ENCODE measurements at places on chromosomes 7 and 10.

DNA sequence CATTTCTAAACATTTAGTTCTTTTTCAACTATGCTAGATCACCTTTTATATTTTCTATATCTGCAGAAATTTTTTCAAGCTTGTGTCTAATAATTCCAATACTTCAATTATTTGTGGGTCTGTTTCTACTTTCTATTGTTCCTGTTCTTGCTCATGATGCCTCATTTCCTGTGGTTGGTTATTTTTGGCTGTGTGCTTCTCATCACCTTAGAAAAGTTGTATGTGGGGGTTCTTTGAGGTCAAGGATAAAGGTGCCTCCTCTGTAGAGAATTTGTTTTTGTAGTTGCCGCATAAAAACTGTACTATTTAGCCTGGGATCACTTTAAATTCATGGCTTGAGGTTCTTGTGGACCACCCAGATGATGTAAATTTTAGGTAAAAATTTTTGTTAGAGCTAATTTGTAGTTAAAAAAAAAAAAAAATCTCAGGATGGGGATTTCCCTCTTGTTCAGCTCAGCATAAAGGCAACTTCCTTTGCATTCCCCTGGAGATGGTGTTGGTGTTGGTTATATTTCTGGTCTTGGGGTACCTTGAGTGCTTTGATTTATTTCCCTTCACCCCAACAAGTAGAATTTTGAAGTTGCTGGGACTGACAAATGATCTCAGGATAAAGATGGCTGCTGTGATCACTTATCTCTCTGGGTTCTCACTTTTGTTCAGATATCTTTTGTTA, 27.0 kb upstream of the JAZF1 start:
- no peak for DNase-seq

DNA sequence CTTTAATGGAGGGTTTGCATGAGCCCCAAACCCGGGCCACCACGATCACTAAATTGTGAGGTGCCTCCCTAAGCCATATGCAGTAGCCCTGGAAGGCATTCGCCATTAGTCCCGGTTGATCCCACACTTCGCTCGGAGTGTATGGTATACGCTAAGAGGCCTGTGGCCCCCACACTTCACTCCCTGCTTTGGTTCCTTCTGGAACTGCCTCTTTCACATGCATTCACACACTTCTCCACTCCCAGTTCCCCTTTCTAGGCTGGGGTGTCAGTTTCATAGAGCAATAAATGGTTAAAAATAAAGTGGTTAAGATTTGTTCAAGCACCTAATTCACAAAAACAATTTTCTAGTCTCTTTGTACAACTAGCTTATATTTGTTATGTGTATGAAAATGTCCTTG, 212.1 kb upstream of the KCND2 start:
- no peak for DNase-seq

DNA sequence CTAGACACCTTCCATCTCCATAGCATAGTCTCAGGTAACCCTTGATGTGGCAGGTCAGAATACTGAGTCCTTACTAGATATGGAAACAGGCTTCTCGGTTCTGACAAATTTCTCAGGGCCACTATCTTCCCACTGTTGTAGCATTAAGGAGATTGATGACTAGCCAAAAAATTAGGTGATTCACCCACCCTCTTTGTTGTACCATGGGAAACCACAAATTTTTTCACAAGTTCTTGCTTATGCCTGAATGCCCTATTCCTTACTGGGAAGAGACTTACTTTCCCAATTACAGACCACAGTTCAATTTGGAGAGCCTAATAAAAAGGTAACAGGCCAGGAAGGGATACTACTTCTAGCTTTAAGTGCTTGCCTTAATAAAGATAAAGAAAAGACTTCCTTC, 948.8 kb downstream of the GRM8 start:
- no peak for DNase-seq

GRCh38 chr7:115052706-115053105, 130.8 kb downstream of the MDFIC start:
- DNase-seq, result no peak

- DNase-seq, result no peak
Measured at GRCh38 chr7:146249272-146249671, 132.7 kb downstream of the CNTNAP2 start.

- no peak for DNase-seq
Measured at GRCh38 chr10:11499425-11500071, 111.9 kb downstream of the USP6NL start.

GRCh38 chr10:125085258-125086054, 74.9 kb downstream of the CTBP2 start:
- DNase-seq, result no peak

- DNase-seq, result no peak
Measured at GRCh38 chr10:42939685-42940366, 137.0 kb upstream of the RET start.

GRCh38 chr7:49367072-49367471, 406.4 kb upstream of the VWC2 start:
- no peak for DNase-seq

- DNase-seq, result no peak
Measured at GRCh38 chr7:16929146-16929762, 47.5 kb upstream of the AGR3 start.

GRCh38 chr10:118311505-118311904, 30.6 kb downstream of the FAM204A start:
- no peak for DNase-seq

DNA sequence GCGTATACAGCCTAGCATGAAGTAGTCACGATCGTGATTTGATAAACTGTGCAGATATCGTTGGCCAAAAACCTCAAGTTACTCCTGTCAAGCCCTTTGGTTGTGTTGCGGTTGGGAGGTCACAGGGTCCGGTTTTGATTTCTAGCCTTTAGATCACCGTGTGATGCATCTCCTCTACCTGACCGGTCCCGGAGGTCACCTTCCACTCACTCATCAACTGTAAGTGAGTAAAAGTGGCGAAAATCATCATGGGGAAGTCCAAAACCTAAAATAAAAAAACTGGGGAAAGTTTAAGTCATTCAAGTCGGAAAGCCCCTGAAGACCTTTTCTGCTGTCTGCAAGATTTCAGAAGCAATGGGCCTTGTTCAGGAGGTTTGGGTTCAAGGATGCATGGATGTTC, 62.8 kb downstream of the ADARB2 start:
- no peak for DNase-seq

DNA sequence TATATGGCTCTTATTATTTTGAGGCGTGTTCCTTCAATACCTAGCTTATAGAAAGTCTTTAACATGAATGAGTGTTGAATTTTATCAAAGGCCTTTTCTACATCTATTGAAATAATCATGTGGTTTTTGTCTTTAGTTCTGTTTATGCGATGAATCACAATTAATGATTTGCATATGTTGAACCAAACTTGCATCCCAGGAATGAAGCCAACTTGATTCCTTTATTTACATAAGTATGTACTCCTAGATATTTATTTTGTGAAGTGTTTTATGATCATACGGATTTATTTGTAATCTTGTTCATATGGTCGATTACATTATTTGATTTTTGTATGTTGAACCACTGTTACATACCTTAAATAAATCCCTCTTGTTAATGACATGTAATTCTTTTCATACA, 244.3 kb upstream of the KCND2 start:
- DNase-seq, result no peak

GRCh38 chr7:46932676-46933424, 649.1 kb downstream of the TNS3 start:
- no peak for DNase-seq

GRCh38 chr10:66378117-66378876, 547.5 kb upstream of the LRRTM3 start:
- no peak for DNase-seq

GRCh38 chr7:27635728-27636127, 27.0 kb downstream of the HIBADH start:
- no peak for DNase-seq

- no peak for DNase-seq
Measured at GRCh38 chr7:22039670-22040069, 94.0 kb upstream of the CDCA7L start.

- no peak for DNase-seq
Measured at GRCh38 chr7:30241767-30242166, 42.6 kb upstream of the ZNRF2 start.

GRCh38 chr7:132440151-132440550, 136.1 kb downstream of the PLXNA4 start:
- no peak for DNase-seq

All from stimulated activated CD4-positive, alpha-beta T cell treated with anti-CD3 and anti-CD28 coated beads, Interleukin-15, amount 100 ng/mL, for 1 hour (primary cell).